ENCODE measurements at places on chromosomes 2 and 18.
A peak's percentile ranks its signal among the peaks of the same experiment; 100 is the strongest.

DNA sequence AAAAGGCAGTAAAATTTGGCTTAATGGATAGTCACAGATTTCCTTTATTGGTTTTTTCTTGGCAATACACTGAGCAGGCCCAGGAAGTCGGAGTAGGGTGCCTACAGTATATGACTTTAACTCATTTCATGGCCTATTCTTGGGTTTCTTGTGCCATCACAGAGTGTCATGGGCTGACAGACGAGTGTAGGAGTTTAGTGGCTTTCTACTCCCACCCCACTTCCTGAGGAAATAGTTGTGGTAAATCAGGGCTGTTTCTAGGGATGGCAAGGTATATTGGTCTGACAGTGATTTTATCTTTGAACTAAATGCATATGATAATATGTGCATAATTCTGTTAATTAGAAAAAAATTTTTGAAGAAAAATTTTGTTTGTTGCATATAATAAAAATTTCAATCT, 100.1 kb downstream of the PLCL1 start:
- no peak for DNase-seq

GRCh38 chr2:51516667-51517066, 484.7 kb upstream of the NRXN1 start:
- no peak for DNase-seq

GRCh38 chr2:138071720-138072719, 107.7 kb downstream of the HNMT start:
- no peak for DNase-seq

- DNase-seq = no peak
These were observed 386.2 kb downstream of the PTH2R start for GRCh38 chr2:208792766-208793165.

DNA sequence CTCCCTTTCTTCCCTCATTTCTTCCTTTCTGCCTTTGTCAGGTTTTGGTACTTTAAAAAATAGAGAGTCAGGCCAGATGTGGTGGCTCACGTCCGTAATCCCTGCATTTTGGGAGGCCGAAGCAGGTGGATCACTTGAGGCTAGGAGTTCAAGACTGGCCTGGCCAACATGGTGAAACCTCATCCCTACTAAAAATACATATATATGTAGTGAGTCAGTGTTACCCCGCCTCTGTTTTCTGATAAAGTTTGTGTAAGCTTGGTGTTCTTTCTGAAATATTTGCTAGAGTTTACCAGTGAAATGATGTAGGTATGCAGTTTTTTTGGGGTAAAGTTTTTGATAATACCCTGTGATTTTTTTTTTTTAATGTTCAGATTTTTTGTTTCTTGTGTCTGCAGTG, 58.8 kb downstream of the DGKD start:
- DNase-seq = no peak

- DNase-seq = no peak
These were observed 483.0 kb upstream of the FSIP2 start for GRCh38 chr2:185255566-185255965.

GRCh38 chr2:58769111-58769863, 528.2 kb upstream of the FANCL start:
- DNase-seq = no peak

DNA sequence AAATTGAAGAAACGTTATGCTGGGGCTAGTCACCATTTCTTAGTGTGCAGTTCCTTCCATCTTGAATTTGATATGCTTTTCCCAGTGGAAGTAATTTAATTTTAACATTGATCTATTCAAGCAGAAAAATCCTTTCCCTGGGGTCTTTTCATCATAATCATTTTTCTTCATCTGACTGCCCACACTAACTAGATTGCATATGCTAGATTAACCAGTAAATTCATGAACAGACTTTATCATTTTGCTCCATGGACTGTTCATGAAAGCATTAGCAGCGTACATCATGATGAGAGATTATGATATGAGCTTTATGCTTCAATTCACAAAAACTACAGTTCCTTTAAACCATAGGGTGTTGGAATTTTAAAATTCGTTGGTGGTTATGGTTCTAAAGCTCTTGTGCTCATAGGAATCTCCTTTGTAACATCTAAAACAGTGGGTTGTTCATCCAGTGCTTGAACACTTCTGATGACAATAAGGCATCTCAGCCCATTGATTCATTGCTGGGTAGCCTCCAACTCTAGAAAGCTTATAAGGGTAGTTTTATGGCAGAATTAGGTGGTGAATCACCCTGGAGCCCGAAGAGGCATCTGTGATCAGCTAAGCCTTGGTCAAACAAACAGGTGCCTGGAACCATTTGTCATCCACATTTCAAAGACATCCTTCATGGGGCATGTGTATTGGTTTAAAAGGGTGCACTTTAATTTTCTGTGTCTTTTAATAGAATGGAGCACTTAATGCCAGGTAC, 77.2 kb upstream of the NDUFV2 start:
- DNase-seq = no peak

DNA sequence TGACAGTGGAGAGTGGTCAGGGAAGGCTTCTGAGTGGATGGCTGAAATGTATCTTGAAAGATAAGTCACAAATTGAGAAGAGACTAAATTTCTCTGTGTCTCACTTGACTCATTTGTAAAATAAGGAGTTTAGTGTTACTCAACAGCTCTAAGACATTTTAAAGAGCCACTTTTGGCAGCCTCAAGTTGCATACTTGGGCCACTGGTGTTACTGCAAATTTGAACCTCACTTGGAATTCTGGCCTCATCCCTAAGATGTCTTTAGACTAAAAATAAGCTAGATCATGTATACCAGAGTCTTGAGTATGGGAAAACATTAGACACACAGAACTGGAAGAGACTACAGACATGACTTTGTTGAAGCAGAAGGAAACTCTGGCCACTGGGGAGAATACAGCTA, 4.5 kb upstream of the MTLN start:
- DNase-seq = no peak

- no peak for DNase-seq
These were observed at the start of gene SLC19A3 for GRCh38 chr2:227717687-227718567. SLC19A3 (minus strand) TSS chr2:227718028; CDS start chr2:227702318, 15,710 bp downstream.

DNA sequence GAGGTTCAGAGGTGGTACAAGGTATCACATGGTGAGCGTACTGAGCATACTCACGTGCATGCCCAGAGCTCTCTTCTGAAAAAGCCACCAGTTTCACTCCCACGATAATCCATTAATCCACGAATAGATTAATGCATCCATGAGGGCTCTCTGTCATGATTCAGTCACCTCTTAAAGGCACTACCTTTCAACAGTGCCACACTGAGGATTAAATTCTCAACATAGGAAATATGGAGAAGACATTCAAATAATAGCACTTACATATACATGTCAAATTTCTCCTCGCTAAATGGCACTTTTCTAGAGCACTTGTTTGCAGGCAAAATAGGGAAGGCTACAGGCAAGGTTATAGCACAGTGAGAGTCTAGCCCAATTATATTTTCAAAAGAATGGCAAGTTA, 825.9 kb downstream of the TRIB2 start:
- DNase-seq = no peak

GRCh38 chr2:173130496-173131465, 55.1 kb downstream of the MAP3K20 start:
- no peak for DNase-seq

DNA sequence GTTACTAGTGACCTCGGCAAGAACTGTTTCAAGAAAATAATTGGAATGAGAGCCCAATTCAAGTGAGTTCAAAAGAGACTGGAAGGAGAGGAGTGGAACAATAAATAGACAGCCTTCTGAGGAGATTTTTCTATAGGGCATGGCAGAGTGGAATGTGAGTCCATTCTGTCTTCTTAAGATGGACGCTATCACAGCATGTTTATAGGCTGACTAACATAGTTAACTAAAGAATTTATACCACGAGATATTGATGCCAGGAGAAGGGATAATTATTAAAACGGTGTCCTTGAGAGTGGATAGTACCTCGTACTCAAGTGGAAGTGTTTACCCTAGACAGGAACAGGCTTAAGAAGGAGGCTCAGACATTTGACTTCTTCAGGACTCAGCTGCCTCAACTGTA, 143.5 kb upstream of the RBBP8 start:
- no peak for DNase-seq

GRCh38 chr2:85886590-85886989, 2.2 kb downstream of the ST3GAL5 start:
- no peak for DNase-seq

GRCh38 chr2:145410086-145410485, 890.2 kb upstream of the ZEB2 start:
- no peak for DNase-seq

GRCh38 chr2:71235930-71236587, 9.2 kb upstream of the PAIP2B start:
- DNase-seq = peak; percentile 48

GRCh38 chr2:168635065-168635577, 167.3 kb upstream of the NOSTRIN start:
- DNase-seq = no peak

GRCh38 chr2:219621935-219622334, 5.5 kb upstream of the SLC4A3 start:
- no peak for DNase-seq

GRCh38 chr2:73000808-73001570, 70.5 kb downstream of the SFXN5 start:
- DNase-seq = no peak

DNA sequence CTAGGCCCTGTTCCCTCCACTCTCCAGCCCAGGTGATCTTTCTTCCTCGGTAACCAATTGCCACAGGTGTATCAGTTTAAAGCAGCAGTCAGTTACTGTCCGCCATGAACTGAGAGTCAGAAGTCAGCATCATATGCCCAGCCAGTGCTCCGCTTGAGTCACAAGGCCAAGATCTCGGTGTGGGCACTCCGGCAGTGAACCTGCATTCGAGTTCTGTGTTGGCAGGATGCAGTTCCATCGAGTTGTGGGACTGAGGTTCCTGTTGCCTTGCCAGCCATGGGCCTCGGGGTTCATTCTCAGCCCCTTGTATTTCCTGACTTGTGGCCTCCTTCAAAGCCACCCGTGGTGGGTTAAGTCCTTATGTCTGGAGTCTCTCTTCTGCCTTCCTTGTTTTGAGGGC, 3.1 kb upstream of the TMEM185B start:
- no peak for DNase-seq

DNA sequence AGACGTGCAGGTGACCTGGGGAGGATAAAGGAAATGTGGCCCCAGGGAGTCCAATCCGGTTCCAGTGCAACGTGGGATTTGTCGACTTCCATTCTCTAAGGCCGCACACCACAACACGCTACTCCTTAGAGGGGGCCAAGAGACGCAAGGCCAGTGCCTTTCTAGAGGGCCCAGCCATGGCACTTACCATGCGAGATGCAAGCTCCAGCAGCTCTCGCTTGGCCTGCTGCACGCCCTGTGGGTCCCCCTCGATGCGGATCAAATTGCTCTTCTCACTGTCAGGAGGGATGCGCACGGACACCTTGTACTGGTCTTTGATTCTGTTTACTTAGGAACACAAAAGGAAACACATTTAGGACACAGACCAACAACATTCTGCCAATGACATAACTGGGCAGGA, 61.2 kb downstream of the ANO7 start:
- no peak for DNase-seq

GRCh38 chr2:181573140-181573736, 83.7 kb downstream of the CERKL start:
- no peak for DNase-seq

All from germinal center (tissue), 1 donor.